RWPE1 (cell line): ENCODE measurements at places on chromosomes 2 and 18.

GRCh38 chr2:32484937-32485336, 128.1 kb downstream of the BIRC6 start:
- peak; percentile 81 for DNase-seq

DNA sequence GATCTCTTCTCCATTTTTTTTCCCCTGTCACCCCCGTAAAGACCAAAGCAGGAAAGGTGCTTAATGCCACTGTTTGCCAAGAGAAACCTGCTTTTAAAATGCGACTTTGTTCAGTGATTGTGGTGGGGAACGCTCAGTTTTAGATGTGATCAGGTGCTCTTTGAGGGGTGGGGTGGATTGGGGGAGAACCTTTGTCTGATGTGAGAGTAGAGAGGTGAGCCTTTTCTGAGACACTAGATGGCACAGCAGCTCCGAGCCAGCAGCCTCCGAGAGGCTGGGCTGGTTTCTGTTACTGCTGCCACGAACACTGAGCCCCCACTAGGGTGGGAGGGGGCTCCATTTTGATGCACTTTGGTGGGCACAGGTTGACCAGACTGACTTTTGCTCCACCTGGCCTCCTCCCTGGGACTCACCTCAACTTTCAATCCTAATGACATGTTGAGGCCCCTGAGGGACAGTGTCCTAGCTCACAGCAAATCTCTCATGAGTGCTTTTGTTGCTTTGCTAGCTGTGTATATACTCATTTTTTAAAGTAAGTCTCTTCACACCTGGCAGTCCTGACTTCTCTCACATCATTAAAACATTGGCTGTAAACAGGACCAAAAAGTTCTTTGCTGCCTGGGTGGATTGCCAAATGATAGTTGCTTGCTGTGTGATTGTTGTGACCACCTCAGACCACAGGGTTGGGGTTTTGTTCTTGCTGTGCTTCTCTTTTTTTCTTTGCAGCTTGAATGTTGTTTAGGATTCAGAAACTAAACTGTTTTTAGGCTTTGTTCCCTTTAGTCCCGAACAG, 98.2 kb upstream of the MAP3K20 start:
- no peak for DNase-seq

DNA sequence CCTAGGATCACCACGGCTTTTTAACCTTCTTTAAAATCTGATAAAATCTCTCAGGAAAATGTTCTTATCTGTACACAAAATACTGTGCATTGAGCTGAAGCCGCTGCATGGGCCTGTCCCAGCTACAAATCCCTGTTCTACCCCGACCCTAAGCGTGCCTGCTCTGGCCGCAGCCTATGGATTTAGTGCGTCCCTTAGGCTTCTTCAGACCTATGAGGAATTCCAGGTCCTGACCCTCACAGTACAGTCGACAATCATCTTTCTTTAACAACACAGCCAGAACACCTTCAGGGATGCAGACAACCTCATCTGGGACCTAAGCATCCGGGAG, 477 bp upstream of the WDCP start:
- no peak for DNase-seq

GRCh38 chr2:222964376-222965031, 87.5 kb upstream of the KCNE4 start:
- no peak for DNase-seq

- DNase-seq = no peak
These were observed 332.4 kb downstream of the GULP1 start for GRCh38 chr2:188623995-188624643.

- peak; percentile 1 for DNase-seq
These were observed 347.7 kb downstream of the KIAA1328 start for GRCh38 chr18:37176621-37176934.

DNA sequence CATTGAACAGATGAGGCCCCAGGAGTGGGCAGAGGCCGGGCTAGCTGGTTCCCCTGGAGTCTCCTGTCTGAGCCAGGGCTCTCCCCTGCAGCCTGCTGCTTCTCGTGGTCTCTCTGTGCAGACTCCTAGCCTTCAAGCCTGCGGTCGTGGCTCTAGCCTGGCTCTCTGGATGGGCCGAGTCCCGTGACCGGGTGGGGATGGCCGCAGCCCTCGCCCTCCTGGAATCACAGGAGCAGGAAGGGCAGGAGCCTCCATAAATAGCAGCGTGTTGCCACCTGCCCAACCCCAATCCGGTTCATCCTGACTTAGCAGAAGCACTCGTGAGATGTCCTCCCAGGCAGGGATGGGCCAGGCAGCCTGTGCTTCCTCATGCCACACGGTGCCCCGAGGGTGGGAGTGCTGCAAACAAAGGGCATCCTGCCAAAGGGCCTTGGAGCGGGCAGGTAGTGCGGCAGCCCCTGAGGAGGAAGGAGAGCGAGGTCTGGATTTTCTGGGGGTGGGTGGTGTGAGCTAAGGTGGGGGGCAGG, 43.9 kb downstream of the FOSL2 start:
- peak; percentile 90 for DNase-seq

- no peak for DNase-seq
These were observed 1.8 kb downstream of the LPIN1 start for GRCh38 chr2:11748018-11748860.

DNA sequence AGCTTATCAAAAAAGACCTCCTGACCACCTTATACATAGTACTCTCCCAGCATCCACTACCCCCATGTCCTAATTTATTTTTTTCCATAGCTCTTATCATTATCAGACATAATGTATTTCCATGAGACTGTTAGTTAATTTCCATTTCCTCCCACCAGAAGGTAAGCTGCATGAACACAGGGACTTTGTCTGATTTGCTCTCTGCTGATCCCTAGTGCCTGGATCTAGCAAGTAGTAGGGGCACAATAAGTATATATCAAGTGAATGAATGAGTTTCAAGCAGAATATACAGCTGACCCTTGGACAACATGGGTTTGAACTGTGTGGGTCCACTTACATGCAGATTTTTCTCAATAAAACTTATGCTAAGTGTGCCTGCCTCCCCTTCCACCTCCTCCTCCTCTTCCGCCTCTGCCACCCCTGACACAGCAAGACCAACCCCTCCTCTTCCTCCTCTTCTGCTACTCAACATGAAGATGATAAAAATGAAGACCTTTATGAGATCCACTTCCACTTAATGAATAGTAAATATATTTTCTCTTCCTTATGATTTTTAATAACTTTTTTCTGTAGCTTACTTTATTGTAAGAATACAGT, 53.8 kb downstream of the CTAGE1 start:
- no peak for DNase-seq

GRCh38 chr2:212939777-212940531, 211.5 kb downstream of the IKZF2 start:
- peak; percentile 45 for DNase-seq

DNA sequence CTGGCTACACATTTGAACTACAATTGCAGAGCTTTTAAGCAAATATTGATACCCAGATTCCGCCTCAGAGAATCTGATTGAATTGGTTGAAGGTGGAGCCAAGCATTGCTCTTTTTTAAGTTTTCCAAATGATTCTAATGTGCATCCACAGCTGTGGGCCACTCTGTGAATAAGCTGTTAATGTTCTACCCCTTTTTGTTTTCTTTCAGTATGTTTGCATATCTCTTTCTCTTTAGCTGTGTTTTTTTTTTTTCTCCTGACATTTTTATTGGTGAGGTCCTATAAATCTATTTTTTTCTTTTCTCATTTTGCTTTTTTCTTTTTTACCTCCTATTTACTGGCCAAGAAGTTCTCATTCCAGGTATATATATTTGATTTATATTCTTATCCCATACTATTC, 6.5 kb downstream of the SCN3A start:
- no peak for DNase-seq

- DNase-seq = no peak
These were observed 76.4 kb downstream of the TSN start for GRCh38 chr2:121831841-121832240.

- no peak for DNase-seq
These were observed 1114.7 kb downstream of the SOCS6 start for GRCh38 chr18:71403501-71403900.

DNA sequence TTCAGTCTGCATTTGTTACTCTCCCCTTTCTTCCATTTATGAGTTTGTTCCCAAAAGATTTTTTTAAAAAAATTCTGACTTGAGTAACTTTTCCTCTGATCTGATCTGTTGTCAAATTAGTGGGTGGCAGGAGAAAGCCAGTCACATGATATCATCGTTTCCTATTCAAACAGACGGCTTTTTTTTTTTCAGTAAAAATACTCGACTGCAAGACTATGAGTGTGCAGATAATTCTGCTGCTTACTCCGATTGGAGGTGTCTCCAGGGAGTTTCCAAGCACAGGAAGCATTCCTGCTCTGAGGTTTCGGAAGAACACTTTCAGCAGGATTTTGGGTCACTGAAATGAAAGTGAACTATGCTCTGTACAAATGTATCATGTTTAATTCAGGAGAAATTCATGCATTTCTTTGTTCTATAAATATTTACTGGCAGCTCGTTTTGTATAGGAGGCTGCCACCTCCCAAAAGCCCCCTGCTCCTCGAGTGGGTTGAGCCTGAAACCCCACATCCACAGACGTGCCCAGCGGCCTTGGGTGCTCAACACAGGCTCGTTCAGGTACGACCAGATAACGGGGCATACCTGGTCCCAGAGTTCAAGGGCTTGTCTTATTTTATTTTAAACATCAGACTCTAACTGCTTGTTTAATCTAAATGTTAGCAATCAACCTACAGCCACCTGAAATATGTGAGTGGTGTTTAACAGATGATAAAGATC, 126.9 kb upstream of the ZNF516 start:
- DNase-seq = no peak

DNA sequence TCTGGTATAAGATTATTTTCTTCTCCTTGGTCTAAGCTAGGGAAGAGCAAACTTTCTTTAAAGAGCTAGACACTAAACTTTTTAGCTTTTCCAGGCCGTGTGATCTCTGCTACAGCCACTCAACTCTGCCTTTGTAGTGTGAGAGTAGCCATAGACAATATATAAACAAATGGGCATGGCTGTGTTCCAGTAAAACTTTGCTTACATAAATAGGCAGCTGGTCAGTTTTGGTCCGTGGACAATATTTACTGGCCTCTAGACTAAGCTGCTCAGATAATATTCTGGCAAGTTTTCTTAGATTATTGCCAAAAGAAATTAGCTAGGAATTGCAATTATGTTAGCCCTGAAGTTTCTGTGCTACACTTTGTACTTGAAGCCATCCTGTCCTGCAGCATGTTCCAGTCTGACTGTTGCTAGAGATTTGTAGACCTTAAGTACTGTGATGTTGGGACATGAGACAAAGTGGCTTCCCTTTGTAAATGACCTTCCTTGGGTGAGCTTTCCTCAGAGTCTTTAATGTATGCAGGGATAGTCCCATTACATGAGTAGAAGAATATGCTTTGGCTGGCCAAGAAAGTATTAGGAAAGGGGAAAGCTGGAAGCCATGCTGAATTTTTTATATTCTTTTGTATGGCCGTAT, 126.9 kb downstream of the SOX11 start:
- DNase-seq = no peak

DNA sequence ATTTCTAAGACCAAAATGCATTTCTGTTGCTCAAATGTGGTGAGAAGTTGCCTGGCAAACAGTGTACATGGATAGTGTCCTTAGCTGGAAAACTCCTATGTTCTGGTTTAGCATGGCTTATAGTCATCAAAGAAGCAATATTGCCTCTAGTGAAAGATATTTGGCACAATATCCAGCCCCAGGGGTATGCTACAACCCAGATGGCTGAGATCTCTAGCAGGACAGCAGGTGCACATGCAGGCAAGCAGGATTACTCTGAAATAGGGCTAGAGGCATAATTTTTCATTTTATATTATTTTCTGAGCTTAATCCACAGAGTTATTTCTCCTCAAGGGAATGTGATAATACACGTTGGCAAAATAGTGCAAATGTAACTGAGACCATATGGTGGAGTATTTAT, 34.0 kb downstream of the CCDC195 start:
- no peak for DNase-seq

GRCh38 chr2:27723372-27724144, 48.0 kb upstream of the MRPL33 start:
- DNase-seq = no peak

- peak; percentile 44 for DNase-seq
These were observed 1.1 kb upstream of the RNU4ATAC start for GRCh38 chr2:121529439-121530211.

- no peak for DNase-seq
These were observed 31.5 kb downstream of the EHBP1 start for GRCh38 chr2:62736899-62737559.

- no peak for DNase-seq
These were observed 90.1 kb downstream of the EML6 start for GRCh38 chr2:54813584-54813983.

DNA sequence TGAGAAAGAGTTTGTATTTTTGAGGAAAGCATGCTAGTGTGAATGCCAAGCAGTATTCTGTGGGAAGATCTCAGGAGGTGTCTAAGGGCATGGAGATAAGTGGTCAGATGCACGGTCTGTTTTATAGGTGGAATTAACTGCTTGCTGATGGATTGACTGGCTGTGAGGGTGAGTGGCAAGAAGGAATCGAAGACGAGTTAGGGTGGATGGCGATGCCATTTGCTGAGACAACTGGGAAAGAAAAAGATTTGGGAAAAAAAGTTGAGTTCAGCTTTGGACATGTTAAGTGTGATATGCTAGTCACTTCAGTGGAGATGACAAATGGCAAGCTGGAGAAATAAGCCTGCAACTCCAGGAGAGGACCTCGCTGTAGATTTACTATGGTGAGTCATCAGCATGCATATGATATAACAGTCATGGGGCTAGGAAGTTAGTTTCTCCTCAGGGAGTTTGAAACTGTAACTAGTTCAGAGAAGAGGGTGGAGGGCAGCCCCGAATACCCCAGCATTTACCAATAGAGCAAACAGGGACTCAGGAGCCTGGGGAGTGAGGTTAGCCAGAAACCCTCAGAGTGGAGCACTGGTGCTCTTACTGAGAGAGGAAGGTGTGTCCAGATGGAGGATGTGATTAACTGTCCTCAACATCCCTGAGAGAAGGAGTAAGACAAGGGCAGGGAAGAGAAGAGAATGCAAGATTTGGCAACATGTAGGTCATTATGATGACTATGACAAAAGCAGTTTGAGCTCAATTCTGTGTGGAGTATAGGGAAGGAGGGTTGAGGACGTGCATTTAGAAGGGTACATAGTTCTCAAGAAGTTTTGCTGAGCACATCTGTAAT, 2.0 kb upstream of the HK2 start:
- DNase-seq = no peak

DNA sequence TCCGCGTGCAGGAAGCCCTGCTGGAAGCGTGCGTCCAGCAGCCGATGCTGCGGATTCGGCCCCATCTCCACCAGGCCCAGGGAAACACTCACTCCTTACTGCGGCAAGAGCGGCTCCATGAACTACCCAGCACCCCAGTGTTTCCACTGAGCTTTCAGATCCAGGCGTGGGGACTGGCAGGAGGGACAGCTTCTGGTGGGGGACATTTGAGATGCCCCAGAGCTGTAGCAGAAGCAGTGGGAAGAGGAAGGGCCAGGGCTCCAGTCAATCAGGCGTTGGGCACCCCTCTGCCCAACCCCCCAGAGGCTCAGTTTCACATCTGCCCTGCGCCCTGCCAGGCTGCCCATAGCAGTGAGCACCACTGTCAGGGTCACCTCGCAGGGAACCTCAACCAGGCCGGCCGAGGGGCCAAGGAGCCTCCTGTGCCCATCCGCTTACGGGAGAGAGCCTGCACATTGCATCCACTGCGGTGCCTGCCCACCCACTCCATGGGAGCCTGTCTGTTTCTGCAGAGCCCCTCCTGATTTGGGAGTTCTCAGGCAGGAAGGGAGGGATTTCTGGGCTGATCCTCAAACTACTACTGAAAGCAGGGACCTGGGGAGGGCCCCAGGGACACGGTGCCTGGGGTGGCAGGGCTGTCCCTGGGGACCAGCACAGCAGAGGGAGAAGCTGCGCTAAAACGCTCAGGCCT, 4.6 kb downstream of the AGXT start:
- no peak for DNase-seq

- DNase-seq = no peak
These were observed 82.2 kb upstream of the CYTIP start for GRCh38 chr2:157526070-157526469.

- no peak for DNase-seq
These were observed 183.0 kb upstream of the APCDD1 start for GRCh38 chr18:10271481-10271880.
